ENCODE measurements at places on chromosomes 7 and 10.

DNA sequence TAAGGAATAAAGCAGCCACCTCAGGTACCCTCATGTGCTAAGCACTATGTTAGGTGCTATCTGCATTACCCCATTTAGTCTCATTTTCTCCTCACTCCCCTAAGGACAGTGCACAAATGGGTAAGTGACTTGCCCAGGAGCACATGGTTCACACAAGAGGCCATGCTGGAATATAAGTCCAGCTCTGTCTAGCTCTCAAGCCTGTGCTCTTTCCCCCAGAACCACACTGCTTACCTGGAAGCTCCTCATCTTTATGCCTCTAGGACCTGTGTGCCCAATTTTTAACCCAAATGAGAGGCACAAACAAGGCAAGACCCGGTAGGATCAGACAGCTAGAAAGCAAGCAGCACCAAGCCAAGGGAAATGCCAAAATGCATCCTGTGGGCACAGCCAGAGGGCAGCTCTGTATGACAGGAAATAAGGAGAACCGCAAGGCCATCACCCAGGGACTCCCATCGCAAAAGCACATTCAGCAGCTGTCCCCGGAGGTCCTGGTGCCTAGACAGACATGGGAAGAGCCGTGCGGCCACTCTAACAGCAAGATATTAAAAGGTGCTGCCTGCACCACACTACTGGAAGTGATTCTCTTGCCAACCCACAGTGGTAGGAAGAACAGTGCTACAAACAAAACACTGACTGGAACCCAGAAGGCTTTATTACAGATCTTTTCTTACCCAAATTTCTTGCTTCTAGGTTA is 88.1 kb downstream of the GSAP start:
- no peak for DNase-seq

- peak; percentile 48 for DNase-seq
Observed at GRCh38 chr7:36670585-36671431, 53.5 kb downstream of the AOAH start.

- DNase-seq = no peak
Observed at GRCh38 chr10:67401711-67402110, 294.3 kb downstream of the CTNNA3 start.

DNA sequence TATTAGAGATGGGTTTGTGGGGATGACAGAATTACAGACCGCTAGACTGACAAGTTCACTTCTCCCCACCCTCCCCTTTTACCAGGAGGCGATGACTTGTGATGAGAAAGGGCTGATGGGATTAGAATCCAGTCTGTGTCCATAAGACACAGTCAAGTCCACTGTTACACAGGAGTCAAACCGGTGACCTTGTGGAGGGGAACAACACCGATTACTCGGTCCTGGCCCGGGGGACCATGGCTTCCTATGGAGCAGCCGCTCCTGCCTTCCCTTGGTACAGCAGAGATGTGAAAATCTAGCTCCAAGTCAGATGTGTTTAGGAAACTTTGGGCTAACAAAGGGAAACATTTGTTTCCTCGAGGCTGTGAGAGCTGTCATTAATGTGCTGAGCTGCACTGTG is 105.5 kb downstream of the ACTR3B start:
- no peak for DNase-seq

- DNase-seq = no peak
Observed at GRCh38 chr10:79927111-79927828, 21.6 kb downstream of the SFTPD start.

- DNase-seq = no peak
Observed at GRCh38 chr7:104382616-104383015, 54.2 kb downstream of the LHFPL3 start.

DNA sequence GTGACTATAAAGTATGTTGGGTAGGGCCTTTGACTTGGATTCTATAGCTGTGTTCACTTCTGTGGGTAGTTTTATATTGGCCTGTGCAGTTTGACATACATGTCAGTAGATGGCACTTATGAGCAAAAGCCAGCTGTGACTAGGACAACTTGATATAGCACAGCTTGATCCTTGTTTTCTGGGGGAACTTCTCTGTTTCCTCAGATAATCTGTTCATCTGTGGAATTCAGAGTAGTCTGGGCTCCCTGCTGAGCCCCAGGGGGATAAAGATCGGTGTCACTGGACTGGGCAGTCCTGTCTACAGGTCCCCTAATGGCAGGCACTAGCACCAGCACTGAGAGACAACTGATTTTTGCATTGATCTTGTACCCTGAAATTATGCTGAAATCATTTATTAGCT is 25.4 kb downstream of the CYP2C9 start:
- no peak for DNase-seq

Measured in activated CD4-positive, alpha-beta T cell treated with anti-CD3 and anti-CD28 coated beads, Interleukin-2, amount 50 U/mL, for 24 hours (primary cell).